ENCODE measurements at places on chromosomes 1 and 21.

GRCh38 chr1:30303387-30303786 is 420.0 kb downstream of the MATN1 start:
- DNase-seq = no peak

- DNase-seq = no peak
These were observed 743.2 kb upstream of the NCAM2 start for GRCh38 chr21:20254964-20255363.

DNA sequence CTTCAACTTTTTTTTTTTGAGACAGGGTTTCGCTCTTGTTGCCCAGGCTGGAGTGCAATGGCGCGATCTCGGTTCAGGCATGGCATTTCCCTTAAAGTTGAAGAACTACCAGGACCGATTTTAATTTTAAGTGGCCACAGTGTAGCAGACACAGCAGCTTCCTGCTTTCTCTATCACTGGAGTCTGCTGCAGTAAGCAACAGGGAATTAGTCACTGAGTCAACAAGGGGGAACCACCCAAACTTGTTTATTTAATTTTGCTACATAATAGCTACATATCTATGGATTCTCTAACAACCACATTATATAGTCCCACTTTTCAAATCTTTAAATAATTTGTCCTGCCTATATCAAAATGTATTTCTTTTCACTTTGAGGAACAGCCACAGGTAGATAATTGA is 12.5 kb upstream of the TNNI3K start:
- no peak for DNase-seq

DNA sequence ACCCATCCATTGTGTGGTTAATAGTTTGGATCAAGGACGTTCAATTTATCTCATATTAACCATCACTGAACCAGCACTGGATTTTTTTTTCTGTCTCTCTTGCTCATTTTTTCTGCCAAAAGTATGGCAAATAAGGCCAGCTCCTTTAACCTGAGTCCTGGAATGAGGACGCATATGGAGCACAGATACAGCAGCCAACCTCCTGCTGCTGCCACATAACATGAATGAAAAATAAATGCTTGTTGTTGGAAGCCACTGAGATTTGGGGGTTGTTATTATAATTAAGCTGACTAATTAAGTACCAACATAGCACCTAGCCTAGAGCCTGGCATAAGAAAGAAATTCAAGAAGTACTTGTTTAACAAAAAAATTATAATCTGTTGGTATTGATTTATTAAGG is 335.3 kb upstream of the DUSP10 start:
- no peak for DNase-seq

DNA sequence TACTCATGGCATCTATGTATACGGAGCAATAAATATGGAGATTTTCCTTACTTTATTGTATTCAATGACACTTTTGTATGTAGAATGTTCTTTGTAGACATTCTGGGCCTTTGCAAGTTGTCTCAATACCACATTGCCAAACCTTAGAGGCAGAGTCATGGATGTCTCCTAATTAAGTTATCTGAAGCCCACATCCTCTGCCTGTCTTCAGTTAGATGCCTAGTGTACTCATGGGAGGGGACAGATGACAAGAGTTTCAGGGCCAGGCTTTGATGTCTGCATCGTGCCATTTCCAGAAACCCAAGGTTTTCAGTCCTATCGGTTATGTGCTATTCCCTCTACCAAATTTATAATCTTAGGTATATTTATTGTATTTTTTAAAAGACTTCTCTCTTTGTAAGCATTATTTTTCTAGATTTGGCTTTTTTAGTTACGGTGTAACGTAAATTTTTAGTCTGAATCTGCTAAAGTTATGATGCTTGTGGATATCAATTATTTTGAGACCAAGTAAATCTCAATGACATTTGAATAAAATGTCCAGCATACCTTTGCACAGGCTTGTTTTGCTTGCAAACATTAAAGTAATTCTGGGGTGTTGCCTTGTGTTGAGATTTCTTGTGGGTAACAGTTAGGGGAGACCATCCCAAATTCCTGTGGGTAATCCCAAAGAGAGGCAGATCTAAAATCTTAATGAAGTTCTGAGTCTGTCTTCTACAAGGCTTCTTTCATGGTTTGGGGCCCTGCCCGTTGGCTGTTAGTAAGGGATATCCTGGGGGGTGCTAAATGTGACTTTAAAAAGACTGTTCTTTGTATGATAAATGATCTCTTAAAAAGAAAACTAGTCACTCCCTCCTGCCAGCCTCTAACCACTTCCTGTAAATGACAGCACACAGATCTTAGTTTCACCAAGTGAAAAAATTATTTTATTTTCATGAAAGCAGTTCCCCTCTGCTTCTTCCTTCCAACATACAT is 8.0 kb upstream of the MACF1 start:
- no peak for DNase-seq

GRCh38 chr21:19999369-20000272 is 998.6 kb upstream of the NCAM2 start:
- no peak for DNase-seq

- no peak for DNase-seq
These were observed 57.5 kb upstream of the EPS8L3 start for GRCh38 chr1:109821221-109821669.

DNA sequence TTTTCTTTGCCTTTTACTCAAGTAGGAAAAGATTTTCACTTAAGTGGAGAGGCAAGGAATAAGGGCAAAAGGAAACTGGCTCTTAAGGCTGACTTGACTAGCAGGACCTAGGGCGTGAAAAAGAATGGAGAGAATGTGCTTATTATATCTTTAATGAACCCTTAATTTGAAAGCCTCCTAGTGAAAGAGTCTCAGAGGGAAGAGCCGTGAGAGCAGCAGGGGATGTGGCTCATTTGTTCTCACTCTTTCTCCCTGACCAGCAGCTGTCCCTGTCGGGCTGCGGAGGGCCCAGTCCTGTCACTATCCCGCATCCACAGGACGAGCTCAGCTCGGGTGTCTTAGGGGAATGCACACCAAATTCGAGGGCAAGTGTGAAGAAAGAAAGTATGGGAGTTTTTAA is 180.1 kb downstream of the EDEM3 start:
- no peak for DNase-seq

DNA sequence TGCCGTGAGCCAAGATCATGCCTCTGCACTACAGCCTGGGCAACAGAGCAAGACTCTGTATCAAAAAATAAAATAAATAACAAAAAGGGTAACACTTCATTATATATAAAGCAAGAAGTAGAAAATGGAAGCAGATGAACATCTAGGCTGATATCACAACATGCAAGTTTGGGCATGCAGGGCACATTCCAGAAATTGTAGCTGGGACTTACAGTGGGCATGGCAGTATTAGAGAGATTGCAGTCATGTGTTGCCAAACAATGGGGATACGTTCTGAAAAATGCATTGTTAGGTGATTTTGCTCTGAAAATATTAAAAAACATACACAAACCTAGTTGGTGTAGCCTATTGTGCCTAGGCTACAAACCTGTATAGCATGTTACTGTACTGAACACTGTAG is 441.0 kb upstream of the PRMT6 start:
- no peak for DNase-seq

DNA sequence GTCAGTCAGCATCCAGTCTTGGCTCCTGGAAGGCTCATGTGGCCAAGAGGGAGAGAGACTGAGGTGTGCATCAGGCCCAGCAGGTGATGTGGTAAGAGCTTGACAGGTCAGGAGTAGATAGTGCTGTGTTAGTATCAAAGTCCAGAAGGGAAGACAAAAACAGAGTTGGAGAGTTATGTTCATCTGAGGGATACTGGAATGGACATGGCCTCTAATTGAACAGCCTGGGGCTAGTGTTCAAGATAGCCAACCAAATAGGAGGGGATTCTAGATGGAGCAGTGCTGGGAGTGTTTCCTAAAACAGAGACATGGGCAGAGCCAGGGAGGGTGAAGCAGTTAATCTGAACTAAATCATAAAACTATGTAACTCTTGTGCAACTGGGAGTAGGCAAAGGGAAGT is 120.7 kb upstream of the MARK1 start:
- no peak for DNase-seq

GRCh38 chr1:190000365-190000872 is 477.2 kb downstream of the BRINP3 start:
- no peak for DNase-seq

DNA sequence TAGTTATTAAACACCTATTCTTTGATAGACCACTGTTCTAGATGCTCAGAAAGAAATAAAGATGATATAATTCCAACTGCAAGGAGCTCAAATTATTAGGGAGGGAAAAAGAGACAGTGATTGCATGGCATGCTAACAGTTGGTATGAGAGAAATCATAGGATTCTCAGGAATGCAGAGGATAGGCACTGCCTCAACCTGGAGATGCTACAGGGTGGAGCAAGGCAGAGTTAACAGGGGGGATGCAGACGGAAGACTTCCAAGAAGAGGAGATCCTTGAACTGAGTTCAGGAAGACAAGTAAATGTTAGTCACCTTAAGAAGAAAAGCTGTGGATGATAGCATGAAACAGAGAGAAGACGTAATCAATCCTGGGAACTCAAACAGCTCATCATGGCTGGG is 123.7 kb downstream of the DAB1 start:
- no peak for DNase-seq

GRCh38 chr21:41819856-41820281 is 53.0 kb upstream of the RIPK4 start:
- DNase-seq = no peak

DNA sequence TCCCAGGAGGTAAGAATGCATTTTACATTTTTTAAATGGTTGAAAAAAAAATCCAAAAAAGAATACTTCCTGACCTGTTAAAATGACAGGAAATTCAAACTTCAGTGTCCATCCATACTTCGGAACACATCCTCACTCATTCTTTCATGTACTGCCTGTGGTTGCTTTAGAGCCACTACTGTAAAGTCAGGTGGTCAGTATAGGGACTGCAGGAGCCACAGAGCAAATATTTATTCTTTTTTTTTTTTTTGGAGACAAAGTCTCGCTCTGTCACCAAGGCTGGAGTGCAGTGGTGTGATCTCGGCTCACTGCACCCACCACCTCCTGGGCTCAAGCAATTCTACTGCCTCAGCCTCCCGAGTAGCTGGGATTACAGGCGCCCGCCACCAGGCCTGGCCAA is 124.7 kb downstream of the CLIC6 start:
- DNase-seq = no peak

DNA sequence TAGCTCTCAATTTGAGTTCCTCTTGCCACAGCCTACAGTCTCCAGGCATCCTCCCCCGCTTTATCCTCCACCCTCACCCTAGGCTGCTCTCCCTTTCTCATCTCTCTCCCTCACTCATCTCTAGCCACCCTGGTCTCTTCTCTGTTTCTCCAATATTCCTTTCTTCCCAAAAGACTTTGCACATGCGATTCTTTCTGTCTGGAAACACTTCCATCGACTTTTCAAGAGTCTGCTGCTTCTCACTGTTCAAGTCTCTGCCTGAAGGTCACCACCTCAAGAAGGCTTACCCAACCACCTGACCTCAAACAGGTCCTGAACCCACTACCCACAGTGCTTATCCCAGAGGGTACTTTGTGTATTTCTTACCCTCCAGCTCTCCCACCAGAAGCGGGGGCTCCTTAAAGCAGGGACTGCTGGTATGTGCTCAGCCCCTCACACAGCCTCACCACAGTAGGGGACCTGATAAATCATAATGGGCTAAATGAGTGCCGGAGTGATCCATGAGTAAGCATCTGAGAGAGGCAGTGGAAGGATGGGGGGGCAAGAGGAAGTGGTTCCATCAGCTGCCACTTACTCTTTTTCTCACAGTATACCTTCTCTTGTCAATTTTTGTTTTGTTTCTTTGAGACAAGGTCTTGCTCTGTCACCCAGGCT is 14.3 kb upstream of the KRTAP19-8 start:
- no peak for DNase-seq

DNA sequence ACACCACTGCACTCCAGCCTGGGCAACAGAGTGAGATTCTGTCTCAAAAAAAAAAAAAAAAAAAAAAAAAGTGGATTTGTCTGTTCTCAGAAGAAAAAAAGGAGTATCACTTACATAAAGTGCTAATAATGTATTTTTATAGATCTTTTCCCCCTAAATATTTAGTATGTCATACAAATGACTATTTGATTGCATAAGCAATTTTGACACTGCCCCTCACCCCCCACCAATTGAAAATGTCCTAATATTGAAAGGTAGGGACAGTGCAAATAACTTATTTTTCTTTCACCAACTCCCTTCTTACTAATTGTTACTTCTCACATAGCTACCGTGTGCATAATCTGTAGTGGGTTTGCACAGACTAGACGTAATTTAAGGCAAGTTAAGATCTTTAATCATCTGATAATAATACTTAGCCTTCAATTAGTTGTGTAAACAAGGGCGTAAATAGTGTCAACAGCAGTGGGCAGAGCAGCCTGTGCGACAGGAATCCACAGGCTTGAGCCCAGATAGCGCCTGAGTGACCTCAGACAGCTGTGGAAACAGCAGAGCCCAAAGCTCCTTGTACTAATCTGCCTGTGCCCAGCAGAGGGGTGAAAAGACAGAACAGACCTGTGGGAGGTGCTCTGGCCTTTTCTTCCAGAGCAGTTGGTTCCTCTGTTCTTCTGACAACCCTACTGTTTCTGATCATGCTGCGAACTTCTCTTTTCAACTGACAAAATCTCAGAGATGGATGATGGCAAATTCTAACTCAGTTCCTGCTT is 4.5 kb upstream of the IER5 start:
- DNase-seq = peak; percentile 65

GRCh38 chr1:198934901-198935305 is 296.1 kb downstream of the PTPRC start:
- DNase-seq = no peak

DNA sequence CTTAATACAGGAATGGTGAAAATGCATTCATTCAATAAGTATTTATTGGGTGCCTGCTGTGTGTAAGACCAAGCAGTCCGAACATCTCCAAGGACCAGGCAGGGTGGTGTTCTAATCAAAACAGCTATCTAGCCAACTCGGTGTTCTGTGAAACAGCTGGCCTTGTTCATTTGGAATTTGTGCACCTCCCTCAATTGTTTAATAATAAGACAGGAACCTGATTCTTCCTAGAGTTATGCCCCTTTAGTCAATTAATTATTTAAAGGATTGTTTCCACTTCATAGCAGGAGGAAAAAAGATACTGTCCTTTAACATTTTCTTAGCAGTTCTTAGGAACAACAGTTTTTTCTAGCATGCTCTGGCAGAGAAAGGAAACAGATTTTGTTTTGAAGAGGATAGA is 30.4 kb downstream of the S100A10 start:
- no peak for DNase-seq

DNA sequence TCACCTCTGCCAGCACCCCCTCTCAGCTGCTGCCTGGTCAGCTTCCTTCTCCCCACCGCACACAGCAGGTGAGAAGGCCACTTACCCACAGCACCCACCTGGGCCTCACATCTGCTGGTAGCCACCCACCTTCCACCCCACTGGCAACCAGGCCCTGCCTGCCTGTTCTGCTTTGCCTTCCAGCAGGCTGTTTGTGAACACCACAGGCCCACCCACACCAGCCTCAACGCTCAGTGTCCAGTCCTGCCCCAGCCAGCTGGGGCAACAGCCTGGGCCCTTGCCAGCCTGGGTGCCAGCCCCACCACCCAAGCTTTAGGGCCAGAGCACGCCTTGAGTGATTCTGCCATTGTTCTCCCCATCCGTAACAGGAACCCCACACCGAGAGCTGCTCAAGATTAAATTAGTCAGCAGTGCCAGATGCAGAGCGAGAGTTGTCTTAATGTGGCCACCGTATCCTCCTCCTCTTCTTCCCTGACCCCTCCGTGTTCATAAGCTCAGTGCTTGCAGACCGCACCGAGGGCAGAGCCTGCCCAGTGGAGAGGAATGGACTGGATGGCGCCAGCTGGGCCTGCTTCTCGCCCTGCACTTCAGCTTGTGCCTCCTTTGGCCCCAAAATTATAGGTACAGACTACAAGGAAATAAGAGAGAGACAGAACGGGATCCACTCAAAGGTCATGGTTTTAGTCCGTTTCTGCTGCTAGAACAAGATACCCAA is 120.3 kb upstream of the COL6A1 start:
- DNase-seq = no peak

Measured in HuH-7.5 (cell line).